Activated CD4-positive, alpha-beta T cell treated with anti-CD3 and anti-CD28 coated beads, Interleukin-2, amount 10 ng/mL, durations not matched to agents 7 days and 5 days (primary cell): ENCODE measurements at places on chromosomes 7 and 10. TPM values are rescaled to one million over a fixed set of nuclear protein-coding genes. Genes with fewer than 3 reads are reported as not detected.

DNA sequence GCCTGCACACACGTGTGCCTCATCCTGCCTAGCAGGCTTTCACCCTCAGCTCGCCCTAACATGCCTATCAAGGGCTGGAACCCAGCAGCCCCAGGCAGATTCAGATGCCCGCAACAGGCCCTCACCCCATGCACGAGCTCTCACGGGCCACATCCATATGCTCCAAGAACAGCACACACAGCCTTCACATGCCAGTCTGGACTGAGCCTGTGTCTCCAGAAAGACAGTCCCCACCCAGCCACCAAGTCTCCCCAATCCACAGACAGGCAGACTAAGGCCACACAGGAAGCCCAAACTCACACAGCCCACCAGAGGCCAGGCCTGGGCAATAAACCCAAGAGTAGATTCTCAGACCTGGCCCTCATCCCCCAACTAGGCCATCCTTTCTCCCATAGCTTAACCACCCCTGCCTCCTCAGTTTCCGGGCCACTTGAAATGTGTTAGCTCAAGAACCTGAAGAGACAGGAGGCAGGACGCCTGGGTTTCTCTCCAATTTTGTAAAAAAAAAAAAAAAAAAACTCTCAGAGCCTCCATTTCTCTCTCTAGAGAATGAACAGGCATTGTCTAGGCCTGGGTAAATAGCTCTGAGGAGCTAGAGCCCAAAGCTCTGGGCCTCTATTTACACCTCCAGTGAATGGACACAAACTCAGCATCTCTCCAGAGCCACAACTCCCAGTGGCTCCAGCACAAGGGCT lies 6.8 kb downstream of the LDB1 start:
- DNase-seq = peak; percentile 33

CDC14C gene
- not detected for total RNA-seq

GRCh38 chr7:17991866-17992648 lies 35.6 kb downstream of the PRPS1L1 start:
- DNase-seq = peak; percentile 24

DNA sequence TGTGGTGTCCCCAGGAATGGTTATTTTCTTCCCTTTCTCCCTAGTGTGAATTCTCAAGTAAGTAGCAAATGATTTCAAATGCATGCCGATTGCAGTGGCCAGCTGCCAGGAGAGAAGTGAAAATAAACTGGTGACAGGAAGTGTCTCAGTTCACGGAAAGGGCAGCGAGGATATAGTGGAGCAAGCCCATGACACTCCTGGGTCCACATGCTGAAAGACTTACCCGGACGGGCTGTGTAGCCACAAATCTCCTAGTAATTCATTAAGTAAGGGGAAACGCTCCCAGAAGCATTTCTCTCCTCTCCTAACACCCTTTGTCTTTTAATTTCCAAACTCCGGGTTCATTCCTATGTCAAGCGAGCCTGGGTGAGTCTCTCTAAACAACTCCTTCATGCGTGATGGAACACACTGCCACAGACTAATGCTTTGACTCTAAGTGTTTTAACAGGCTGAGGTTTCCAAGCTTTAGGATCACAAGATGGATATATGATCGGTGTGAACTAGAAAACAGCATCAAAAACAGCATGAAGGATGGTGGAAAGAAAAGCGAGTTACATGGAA lies 125.6 kb downstream of the CYP26A1 start:
- DNase-seq = no peak

DNA sequence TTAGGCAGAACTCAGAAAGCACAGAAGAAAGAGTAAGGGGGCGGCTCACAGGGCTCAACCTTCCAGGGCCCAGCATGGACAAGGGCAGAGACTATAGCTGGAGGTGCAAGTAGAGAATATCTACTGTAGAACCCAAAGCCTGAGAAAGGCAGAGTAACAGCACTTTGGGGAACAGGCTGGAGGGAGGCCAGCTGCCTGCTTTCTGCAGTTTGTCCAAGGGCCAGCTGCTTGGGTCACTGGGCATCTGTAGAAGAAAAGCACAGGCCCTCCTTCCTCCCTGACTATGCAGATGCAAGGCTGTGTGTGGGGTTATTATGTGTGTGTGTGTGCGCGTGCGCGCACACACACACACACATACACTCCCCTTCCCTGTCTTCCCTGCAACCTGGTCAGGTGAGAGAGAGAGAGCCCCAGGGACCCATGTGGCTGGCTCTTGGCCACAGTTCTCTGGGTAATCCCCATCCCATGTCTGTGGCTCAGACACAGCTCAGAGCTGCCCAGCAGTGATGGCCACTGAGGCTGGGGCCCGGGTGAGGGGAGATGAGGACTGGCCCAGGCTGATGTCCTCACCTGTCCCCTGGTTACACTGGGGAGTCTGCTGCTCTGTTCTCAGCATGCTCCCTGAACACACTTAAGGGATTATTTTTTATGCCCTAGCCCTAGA lies 9.0 kb downstream of the ADRA2A start:
- DNase-seq = no peak

SLC26A3 gene
- not detected for total RNA-seq

- DNase-seq = no peak
Observed at GRCh38 chr10:64726466-64726865, 1205.3 kb downstream of the REEP3 start.

DNA sequence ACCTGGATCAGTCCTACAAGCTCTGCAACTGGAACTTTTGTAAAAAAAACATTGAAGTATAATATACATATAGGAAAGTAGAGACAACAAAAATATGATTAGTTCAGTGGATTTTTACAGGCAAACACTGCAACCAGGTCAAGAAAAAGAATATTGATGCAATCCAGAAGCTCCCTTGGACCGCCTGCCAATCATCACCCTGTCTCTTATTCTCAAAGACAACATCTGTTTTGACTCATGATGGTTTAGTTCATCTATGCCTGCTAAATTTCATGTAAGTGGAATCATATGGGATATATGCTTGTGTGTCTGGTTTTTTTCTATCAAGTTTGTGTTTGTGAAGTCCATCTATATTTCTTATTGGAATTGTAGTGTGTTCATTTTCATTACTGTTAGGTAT lies 7.7 kb upstream of the HYCC1 start:
- no peak for DNase-seq

- DNase-seq = no peak
Observed at GRCh38 chr7:157177333-157177982, 38.7 kb downstream of the UBE3C start.

DNA sequence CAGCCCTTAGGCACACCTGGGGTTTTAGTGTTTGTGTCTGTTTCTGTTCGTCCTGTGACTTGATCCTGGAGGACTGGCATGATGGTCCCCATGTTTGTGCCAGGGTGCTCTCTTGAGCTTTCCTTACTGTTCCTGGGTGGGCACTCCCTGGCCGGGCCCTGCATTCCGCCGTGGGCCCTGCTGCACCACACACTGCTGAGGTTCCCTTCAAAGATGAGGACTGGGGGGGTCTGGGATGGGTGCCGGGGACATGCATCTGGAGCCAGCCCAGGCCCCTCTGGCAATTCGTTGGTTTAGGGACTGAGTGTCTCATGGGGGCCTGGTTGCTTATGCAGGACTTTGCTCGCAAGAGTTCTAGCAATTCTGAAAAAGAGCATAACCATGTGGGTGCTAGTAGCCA lies 4.7 kb downstream of the AGAP3 start:
- no peak for DNase-seq

GRCh38 chr10:94218493-94219183 lies 144.1 kb downstream of the NOC3L start:
- DNase-seq = no peak

NDUFB8 gene
- 267 TPM for total RNA-seq

DNA sequence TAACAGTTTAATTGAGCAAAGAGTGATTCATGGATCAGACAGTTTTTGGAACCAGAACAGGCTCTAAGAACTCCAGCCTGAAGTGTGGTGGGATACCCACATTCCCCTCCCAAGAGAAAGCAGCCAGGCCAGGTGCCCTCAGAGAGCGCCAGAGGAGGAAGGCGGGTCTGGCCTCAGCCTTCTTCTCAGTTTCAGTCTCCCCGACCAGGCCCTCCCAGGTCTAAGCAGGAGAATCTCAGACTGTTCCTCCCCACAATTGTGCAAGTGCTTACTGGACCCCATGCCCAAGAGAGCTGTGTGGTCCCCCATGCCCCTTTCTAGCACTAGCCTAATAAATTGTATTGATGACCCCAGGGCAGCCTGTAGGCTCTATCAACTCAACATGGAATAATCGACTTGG lies 25.6 kb downstream of the PPIF start:
- no peak for DNase-seq

GRCh38 chr7:131480384-131481315 lies 75.8 kb downstream of the PODXL start:
- DNase-seq = no peak

DNA sequence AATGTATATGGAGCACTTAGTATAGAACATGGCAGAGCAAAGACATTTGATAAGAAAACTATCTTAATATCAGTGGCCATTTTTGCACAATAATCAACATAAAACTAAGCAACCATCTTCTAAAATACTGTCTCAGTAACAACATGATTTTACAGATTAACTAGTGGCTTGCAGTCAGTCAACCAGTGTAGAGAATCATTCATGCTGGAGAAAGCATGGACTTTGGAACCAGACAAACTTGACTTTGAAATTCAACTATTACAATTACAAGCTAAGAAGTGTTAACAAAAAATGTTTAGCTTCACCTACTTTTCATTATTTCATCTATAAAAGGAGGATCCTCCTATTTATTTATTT lies 27.7 kb downstream of the CUBN start:
- no peak for DNase-seq

DNA sequence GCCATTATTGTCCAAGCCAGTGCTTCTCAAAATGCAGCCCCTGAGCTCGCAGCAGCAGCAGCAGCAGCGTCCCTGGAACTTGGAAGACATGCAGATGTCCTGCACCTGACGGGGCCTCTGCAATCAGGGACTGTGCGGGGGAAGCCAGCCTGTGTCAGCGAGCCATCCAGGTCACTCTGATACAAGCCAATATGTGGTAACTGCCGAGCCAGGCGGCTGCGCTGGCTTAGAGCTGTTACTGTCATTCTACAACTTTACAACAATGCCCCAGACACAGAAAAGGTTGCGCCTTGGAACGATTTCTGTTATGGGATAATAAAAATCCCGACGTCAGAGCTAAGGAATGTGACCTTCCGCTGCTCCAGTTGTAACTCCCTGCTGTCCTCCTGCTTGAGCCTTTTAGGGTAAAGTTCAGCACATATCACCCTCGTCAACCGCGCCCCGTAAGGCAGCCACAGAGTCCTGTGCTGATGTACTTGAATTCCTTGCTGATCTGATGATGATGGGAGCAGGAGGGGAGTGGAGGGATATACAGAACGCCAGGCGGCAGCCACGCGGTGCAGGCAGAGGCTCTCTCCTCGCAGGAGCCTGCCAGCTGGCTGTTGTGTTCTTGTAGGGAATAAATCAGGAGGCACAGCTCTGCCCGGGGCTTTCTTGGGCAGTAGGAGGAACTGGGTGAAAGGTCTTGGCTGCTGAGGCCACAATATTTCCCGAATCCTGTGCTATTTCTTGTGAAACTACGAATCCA lies 20.0 kb upstream of the CRYGN start:
- DNase-seq = no peak

DMBT1 gene
- total RNA-seq = not detected

DNA sequence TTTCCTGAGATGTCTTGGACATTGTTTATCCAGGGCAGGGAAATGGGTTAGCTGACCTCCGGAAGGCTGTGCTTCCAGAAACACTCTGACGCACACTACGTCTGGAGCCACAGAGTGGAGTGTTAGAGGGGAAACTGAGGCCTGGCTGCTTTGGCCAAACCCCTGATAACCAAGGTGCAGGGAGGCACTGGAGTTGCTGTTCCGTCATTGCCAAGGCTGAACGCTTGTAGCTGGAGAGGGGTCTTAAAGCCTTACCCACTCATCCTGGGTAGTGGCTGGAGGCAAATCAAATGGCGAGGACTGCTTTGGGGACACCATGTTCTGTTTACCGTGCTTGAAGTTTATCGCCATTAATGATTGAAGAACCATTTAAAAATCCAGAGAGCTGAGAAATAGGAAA lies 604.1 kb upstream of the FOXK1 start:
- no peak for DNase-seq

- no peak for DNase-seq
Observed at GRCh38 chr10:15518250-15518649, 147.2 kb upstream of the FAM171A1 start.
